Activated T-cell treated with anti-CD3 and anti-CD28 coated beads, Interleukin-2, amount 50 U/mL, for 24 hours (primary cell): ENCODE measurements at places on chromosomes 12 and 14.

- peak; percentile 32 for DNase-seq
- peaks cover 23% of the 10 kb centered on the region for H3K4me1 ChIP-seq
- H3K27ac ChIP-seq, result no peak overlapping the region
- H3K27me3 ChIP-seq, result peaks cover 46% of the 10 kb centered on the region
- H3K36me3 ChIP-seq, result peaks cover 3% of the 10 kb centered on the region
- H3K4me3 ChIP-seq, result peak overlapping the region; percentile 85
These were observed 1.1 kb downstream of the LRP6 start for GRCh38 chr12:12265571-12266388.

DNA sequence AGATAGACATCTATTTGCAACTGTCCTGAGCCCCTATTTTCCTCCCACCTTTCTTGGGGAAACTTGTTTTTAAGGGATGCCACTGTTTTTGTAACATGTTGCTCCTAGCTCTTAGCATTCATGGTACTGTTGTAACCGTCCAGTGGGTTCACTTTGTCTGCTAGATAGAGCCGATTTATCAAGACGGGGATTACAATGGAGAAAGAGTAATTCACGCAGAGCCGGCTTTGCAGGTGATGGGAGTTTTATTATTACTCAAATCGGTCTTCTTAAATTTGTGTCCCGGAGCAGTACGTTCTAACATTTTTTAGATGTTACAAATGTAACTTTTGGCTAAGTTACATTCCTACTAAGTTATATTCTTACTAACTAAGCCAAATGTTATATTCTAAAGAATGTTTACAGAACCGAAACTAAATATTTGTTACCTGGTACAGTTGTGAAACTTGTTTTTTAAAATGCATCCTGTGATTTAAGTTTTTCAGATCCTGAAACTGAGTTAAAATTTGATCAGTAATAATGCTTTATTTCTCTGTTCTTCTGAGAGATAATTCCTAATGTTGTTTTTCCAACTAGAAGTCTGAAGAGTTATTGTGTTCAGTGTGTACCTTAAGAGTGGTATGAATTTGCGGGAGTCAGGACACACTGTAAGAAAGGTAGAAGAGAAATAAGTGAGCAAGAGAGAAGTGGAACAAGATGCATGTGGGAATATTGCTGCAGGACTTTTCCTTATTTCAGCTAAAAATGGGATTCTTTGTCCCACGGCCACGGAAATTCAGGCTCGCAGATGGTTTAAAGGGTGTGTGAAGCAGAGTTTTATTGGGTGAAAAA lies 20.6 kb upstream of the CLEC2D start:
- DNase-seq, result no peak
- H3K27me3 ChIP-seq, result no peaks in the 10 kb centered on the region
- H3K27ac ChIP-seq, result peak overlapping the region; percentile 98
- H3K4me3 ChIP-seq, result peak overlapping the region; percentile 93
- peaks cover 81% of the 10 kb centered on the region for H3K36me3 ChIP-seq
- peaks cover 66% of the 10 kb centered on the region for H3K4me1 ChIP-seq

- no peaks in the 10 kb centered on the region for H3K36me3 ChIP-seq
- peak overlapping the region; percentile 35 for H3K27ac ChIP-seq
- no peaks in the 10 kb centered on the region for H3K27me3 ChIP-seq
- peaks cover 37% of the 10 kb centered on the region for H3K4me1 ChIP-seq
These were observed 911 bp upstream of the SCNN1A start for GRCh38 chr12:6376079-6376869.

DNA sequence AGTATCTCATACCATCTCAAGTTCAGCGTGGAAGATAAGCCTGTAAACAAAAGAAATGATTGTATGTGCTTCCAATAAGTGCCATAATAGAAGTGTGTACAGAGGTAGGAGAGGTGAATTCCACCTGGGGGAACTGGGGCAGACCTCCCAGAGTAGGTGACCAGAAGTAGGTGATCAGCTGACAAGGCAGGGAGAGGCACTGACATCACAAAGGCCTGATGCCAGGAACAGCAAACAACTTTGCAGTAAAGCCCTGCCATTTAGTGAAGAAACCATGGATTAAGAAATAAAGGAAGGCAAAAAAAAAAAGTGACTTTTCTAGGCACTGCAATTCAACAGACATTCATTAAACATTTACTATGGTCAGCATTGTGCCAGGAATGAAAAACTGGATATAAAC lies 31.1 kb downstream of the NR1H4 start:
- H3K27ac ChIP-seq, result no peak overlapping the region
- H3K4me1 ChIP-seq, result no peaks in the 10 kb centered on the region
- H3K27me3 ChIP-seq, result no peaks in the 10 kb centered on the region
- DNase-seq, result no peak

DNA sequence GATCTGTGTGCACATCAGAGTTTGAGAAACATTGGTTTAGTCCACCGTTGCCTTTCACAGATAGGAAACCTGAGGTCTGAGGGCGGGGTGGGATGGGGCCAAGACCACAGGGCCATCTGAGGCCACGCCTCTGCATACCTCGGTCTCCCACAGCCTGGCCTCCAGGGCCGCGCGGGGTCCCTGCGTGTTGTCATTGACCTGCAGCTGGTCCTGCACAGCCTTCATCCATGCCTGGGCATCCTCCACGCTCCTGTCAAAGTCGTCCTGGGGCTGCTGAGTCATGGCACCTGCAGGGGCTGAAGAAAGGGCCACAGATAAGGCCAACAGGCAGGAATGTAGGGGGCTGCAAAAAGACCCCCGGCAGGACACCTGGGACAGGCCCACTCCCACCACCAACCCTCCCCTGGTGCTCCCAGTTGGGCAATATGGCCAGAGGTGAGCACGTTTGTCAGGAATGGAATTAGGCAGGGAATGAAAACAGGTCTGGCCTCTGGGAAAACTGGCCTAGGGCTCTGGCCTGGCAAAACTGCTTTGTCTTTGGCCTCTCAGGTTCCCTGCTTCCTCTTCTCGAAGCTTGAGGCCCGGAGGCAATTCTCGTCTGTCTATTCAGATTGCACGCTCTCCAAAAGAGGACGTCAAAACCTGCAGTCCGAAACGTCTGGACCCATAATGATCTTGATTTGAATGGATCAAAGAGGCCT lies 40.8 kb downstream of the SYNE3 start:
- H3K27ac ChIP-seq, result peak overlapping the region; percentile 0
- peaks cover 54% of the 10 kb centered on the region for H3K4me1 ChIP-seq
- H3K36me3 ChIP-seq, result peaks cover 69% of the 10 kb centered on the region
- H3K27me3 ChIP-seq, result no peaks in the 10 kb centered on the region
- H3K4me3 ChIP-seq, result no peak overlapping the region
- DNase-seq, result no peak

DNA sequence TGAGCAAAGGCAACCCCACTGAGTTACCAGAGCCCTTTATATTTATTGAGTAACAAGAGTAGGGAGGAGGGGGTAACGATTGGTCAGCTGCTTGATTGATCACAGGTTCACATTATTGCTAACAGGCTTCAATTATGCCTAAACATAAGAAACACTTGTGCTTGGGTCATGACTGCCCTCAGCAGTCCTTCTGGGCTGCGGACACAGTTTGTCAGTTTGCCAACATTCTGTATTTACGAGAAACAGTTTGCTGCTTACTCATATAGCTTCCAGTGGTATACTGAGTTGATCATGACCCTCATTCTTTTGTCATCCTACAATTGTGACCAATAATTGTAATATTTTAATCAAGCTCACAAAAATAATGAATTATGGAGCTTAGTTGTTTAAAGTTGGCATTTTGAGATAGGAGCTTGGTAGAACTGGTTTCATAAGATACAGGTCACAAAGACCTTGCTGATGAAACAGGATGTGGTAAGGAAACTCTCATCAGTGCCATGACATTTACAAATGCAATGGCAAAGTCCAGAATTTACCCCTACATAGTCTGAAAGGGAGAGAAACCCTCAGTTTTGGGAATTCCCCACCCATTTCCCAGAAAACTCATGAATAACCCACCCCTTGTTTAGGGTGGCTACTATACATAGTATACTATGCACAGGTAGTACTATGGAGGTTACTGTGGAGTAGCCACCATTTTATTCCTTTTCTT lies 1421.0 kb upstream of the FLRT2 start:
- no peak overlapping the region for H3K4me3 ChIP-seq
- no peak for DNase-seq
- no peaks in the 10 kb centered on the region for H3K36me3 ChIP-seq
- no peak overlapping the region for H3K27ac ChIP-seq
- peaks cover 2% of the 10 kb centered on the region for H3K4me1 ChIP-seq

DNA sequence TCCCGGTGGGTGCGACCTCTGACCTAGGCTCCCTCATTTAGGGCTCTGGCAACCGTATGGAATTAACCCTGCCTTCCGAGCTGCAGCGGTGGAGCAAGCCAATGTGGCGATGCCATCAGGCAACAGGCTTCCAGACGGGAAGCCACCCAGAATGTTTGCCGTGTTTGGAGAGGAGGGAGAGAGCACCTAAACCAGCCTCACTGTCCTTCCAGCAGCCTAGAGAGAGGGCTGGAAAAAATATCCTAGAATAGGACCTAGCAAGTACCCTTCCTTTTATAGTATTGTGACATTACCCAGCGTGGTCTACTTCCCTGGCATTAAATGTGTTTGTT lies 287 bp upstream of the SLC2A13 start:
- no peaks in the 10 kb centered on the region for H3K36me3 ChIP-seq
- DNase-seq, result no peak
- peak overlapping the region; percentile 76 for H3K4me3 ChIP-seq
- peaks cover 61% of the 10 kb centered on the region for H3K4me1 ChIP-seq
- H3K27ac ChIP-seq, result peak overlapping the region; percentile 65

- no peaks in the 10 kb centered on the region for H3K4me1 ChIP-seq
- H3K27me3 ChIP-seq, result no peaks in the 10 kb centered on the region
- no peak overlapping the region for H3K27ac ChIP-seq
These were observed 64.4 kb downstream of the TGFB3 start for GRCh38 chr14:75917322-75917945.

DNA sequence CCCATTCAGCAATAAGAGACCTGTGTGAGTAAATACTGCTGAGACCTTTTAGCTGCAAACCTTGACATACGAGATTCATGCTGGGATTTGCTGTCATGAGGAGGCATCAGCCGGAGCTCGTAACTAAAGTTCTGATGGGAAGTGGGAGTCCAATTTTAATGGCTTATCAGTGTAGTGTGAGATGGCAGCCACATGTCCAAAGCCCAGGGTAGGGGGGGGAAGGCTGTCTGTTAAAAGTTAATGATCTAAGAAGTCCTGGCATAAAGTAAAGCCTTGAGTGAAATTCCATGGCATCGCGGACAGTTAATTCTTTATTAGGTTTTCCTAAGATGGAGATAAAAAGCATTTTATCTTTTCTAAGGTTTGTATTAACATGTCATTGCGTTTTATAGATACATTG lies 240.0 kb downstream of the AACS start:
- H3K36me3 ChIP-seq, result no peaks in the 10 kb centered on the region
- H3K27ac ChIP-seq, result no peak overlapping the region
- DNase-seq, result no peak
- peaks cover under 1% of the 10 kb centered on the region for H3K27me3 ChIP-seq
- no peak overlapping the region for H3K4me3 ChIP-seq

- H3K4me3 ChIP-seq, result no peak overlapping the region
- no peak for DNase-seq
- H3K36me3 ChIP-seq, result no peaks in the 10 kb centered on the region
- peaks cover 5% of the 10 kb centered on the region for H3K27me3 ChIP-seq
These were observed 50.5 kb upstream of the DACT1 start for GRCh38 chr14:58587271-58587670.

- H3K4me1 ChIP-seq, result peaks cover 51% of the 10 kb centered on the region
- H3K36me3 ChIP-seq, result peaks cover 53% of the 10 kb centered on the region
- no peak overlapping the region for H3K4me3 ChIP-seq
These were observed 19.8 kb downstream of the GALNT6 start for GRCh38 chr12:51371295-51371953.

DNA sequence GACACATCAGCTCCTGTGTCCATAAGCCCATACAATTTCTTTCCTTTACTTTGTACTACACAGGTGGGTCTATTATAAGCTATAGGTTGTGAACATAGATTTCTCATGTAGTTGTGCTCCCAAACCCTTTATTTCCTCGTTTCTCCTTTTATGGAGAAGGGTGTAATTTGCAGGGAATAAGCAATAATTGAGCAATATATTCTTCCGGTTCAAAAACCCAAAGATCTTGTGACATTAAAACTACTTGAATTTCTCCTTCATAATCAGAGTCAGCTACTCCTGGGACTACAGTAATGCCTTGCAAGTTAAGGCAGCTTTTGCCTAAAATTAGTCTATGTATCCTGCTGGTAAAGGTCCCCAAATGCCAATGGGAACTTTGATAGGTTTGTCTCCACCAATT lies 19.1 kb upstream of the MAPKAPK5 start:
- H3K27ac ChIP-seq, result no peak overlapping the region
- H3K4me3 ChIP-seq, result no peak overlapping the region
- peaks cover 10% of the 10 kb centered on the region for H3K27me3 ChIP-seq
- H3K4me1 ChIP-seq, result peaks cover 3% of the 10 kb centered on the region

DNA sequence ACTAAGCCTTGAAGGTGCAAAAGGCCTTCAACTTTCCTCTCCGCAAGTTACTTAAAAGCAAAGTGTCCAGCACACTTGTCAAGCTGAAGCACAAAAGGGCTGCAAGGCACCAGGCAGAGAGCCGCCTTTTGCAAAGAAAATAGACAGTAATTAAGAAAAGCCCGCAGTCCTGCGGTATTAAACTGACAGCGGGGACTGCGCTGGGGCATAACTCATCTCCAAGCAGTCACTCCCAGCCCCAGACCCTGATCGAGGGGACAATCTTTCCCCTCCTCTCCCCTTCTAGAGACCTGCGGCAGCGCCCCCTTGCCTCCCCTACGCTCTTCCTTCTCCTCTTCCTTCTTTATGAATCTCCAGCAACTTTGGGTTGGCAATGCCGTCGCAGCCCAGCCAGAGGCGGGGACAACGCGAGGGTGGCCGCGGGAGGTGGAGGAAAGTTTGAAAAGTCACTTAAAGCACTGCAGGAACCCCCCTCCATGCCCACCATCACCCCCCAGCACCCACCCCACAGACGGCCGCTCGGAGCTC lies 200.9 kb upstream of the CAND1 start:
- H3K27me3 ChIP-seq, result peaks cover 63% of the 10 kb centered on the region
- no peaks in the 10 kb centered on the region for H3K36me3 ChIP-seq
- peak; percentile 43 for DNase-seq
- H3K4me3 ChIP-seq, result peak overlapping the region; percentile 77
- H3K4me1 ChIP-seq, result peaks cover 21% of the 10 kb centered on the region
- peak overlapping the region; percentile 44 for H3K27ac ChIP-seq

GRCh38 chr14:64910847-64911495 lies 3.3 kb upstream of the CHURC1 start:
- peaks cover 24% of the 10 kb centered on the region for H3K4me1 ChIP-seq
- H3K27me3 ChIP-seq, result peaks cover 2% of the 10 kb centered on the region
- DNase-seq, result no peak
- no peak overlapping the region for H3K27ac ChIP-seq

DNA sequence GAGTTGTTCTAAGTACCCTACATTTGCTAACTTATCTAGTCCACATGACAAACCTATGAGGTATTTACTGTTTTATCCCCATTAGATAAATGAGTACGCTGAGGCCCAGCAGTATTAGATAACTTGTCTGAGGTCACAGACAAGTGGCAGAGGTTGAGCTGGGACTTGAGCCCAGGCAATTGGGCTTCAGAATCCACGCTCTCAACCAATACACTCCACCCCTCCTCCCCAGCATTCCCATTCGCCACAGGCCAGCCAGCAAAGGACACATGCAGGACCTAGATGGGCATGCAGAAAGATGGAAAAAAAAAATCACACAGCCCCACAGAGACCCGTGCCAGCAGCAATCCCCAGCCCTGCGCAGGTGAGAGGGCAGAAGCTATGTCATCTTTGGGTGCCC lies 12.4 kb downstream of the HDAC7 start:
- H3K36me3 ChIP-seq, result peaks cover 82% of the 10 kb centered on the region
- H3K27ac ChIP-seq, result peak overlapping the region; percentile 96
- peaks cover 96% of the 10 kb centered on the region for H3K4me1 ChIP-seq
- peak overlapping the region; percentile 67 for H3K4me3 ChIP-seq
- H3K27me3 ChIP-seq, result no peaks in the 10 kb centered on the region
